ENCODE measurements at places on chromosomes 11 and 22. TPM values are rescaled to one million over a fixed set of nuclear protein-coding genes. Genes with fewer than 3 reads are reported as not detected.

The LRP4 gene
- total RNA-seq: 1.1 TPM

- DNase-seq: no peak
These were observed 985 bp downstream of the MPZL2 start for GRCh38 chr11:118263112-118263511.

DNA sequence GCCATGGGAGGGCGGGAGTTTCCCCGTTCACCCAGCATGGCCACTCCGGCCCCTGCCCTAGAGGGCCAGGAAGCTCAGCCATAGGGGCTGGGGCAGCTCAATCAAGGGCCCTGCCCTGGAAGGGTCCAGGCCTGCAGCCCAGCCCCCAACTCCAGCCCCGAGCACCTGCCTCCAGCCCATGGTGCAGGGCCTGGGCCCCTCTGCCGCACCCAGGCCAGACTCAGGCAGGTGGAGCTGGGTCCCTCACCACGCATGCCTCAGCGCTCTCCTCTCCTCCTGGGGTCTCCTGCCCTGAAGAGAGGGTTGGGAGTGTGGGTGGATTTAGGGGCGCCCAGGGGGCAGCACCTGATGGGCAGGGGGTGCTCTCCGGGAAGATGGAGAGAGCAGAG lies 13.1 kb downstream of the MLC1 start:
- DNase-seq: no peak

DNA sequence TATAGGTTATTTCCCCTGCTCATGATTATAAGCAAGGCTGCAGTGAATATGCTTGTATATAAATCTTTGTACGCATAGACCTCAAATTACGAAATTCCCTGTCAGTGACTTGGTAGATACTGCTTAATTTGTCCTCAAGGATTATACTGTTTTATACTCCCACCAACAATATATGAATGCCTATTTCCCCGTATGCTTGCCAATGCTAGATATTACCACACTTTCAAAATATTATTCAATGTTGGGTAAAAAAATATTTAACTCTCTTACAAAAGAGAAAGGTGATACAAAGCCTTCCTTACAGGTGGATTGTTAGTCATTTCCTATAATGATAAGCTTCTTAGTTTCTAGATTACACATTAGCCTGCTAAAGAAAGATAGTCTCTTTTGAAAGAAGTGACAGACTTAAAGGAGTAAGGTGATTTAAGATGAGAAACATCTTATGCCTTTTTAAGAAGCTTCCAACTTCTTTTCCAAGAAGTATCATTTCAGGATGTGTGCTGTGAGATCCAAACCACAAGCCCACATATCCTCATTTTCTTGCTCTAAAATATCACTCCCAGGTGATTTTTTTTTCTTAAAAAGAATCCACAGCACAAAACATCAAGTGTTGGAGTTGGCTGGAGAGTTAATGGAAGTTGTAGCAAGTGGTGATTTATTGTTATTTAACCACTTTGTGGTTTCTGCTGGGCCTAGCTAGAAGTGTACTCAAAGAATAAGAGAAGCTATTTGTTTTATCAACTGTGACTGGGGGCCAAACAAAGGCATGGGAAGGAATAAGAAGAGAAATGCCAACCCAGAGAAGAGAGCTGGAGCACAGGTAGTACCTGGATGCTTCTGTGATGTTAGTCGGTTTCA lies 59.2 kb downstream of the BARX2 start:
- peak; percentile 23 for DNase-seq

- DNase-seq: no peak
These were observed 132.4 kb upstream of the ANO3 start for GRCh38 chr11:26199331-26200095.

- no peak for DNase-seq
These were observed 2.3 kb downstream of the CHKA start for GRCh38 chr11:68118706-68119448.

- no peak for DNase-seq
These were observed 22.1 kb downstream of the GDPD5 start for GRCh38 chr11:75503531-75504099.

Measured in M059J (cell line).